Immature natural killer cell (primary cell): ENCODE measurements at places on chromosomes 2 and 18.

DNA sequence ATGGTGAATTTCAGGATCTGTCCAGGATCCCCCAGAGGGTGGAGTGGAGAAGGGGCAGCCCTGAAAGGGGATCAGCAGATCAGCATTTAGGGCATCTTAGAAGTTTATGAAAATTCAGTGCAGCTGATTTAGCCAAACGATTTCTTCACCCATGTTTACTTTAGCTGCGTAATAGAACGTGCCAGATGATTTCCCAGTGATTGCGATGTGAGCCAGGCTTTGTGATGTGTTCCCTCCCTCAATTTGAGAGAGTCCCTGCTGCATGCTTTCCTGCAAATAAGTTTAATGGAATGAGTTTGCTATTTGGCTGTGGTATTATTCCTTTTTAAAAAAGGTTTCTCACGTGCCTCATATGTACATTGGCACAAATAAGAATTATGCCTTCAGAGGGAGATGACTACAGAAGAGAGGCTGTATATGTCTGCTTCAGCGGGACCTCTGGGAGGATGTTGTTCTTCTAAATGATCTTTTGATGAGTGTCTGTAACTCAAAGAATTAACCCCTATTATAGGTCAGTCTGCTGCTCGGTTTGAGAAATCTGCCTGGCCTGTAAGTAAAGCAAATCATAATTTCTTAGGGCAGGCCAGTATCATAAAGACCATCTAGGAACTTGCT lies 111.9 kb downstream of the MRO start:
- no peak for DNase-seq

DNA sequence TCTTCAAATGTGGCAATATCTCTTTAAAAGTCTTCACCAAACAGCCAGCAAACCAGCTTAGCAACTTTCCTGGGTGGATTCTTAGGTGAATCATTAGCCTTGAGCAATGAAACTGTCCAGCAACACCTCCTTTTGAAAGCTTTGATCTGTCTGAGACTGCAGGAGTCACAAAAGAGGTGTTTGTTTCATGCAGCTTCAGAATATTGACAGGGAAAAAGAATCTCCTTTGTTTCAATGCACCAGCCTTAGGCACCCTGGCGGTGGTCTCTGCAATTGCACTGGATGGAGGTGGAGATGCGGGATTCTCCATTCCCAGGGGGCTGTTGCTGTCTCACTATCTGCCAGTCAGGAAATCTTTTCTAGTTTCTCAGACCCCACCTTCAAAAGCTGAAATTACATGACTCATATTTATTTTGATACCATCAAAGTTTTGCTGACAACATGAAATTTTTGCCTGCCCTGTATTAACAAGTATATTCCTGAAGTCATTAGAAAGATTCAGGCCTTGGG lies 76.0 kb upstream of the DSG1 start:
- no peak for DNase-seq

- DNase-seq = no peak
These were observed 16.4 kb downstream of the VIL1 start for GRCh38 chr2:218435003-218435982.

DNA sequence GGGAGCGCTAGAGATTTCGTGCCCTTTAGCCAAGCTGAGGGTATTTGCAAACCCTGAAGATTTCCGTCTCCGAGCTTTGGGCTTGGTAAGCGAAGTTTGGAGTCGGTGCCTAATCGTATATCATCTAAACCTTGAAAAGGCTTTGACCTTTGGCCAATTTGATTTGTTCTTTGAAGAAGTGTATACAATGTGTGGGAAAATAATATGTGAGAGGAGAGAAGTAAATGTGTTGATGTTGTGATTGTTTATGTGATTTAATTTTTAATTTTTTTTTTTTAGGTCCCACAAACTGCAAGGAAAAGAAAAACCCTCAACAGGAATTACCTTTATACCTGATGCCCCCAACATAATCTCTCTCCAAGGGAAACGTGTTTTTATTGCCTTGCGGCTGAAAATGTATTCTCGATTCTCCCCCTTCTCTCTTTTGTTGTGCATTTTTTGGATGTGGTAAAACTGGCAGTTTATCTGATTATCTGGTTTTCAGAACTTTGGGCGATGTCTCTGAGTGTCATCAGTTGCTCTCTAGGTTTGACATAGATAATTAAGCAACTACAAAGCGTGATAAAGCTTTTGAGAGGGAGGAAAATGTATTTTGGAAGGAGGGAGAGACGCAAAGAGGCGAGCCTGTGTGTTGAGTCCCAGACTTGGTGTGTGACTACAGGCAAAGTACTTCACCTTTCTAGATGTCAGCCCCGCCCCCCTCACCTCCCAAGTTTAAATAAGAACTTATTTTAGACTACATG lies 912 bp upstream of the FBXO11 start:
- DNase-seq = peak; percentile 45

- no peak for DNase-seq
These were observed 3.4 kb upstream of the SPATS2L start for GRCh38 chr2:200302940-200303727.

DNA sequence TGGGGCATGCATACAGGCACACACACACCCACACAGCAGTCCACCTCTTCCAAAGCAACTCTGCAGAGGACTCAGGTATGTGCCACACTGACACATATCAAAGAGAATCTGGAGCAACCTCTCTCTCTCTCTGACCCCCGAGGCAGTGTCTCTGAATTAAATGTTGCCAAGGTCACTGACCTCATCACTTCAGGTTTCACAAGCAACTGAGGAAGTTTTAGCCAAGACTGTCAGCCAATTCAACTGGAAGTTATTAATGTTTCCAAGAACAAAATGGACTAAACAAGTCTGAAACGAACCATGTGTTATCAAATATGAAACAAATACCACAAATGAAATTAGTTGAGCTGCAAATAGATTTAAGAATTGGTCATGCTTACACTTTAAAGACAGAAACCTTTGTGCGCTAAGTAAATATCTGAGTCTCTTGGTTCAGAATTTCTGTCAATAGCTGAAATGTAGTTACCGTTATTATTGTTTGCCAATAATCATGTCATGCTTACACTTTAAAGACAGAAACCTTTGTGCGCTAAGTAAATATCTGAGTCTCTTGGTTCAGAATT lies 86.1 kb downstream of the SLC25A12 start:
- DNase-seq = no peak

- DNase-seq = no peak
These were observed 25.6 kb upstream of the INHBB start for GRCh38 chr2:120320318-120320851.

GRCh38 chr18:23809415-23809814 lies 120.2 kb downstream of the LAMA3 start:
- DNase-seq = no peak

DNA sequence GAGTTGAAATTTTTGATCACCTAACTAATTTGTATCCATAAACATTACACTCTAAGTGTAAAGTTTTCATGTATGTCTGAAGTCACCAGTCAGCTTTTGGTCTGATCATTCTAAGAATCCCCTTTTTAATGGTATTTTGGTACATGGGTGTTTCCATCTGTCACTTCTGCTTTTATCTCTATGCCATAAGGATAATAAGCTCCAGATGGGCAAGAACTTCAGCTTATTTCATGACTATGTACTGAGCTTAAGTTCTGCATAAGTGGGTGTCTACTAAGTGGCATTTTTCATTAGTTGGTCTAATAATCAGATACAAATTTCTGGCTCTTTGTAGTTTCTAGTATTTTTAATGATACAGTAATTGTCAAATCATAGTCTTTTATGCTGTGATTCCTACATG lies 20.4 kb downstream of the UBXN4 start:
- DNase-seq = no peak

- no peak for DNase-seq
These were observed 323.3 kb downstream of the ZNF804A start for GRCh38 chr2:184921676-184922075.

GRCh38 chr18:8603663-8604520 lies 5.3 kb upstream of the RAB12 start:
- DNase-seq = no peak

GRCh38 chr2:25304826-25305596 lies 36.7 kb downstream of the DNMT3A start:
- DNase-seq = peak; percentile 71

GRCh38 chr2:205802065-205802464 lies 119.8 kb downstream of the NRP2 start:
- no peak for DNase-seq

GRCh38 chr18:23798249-23798648 lies 109.0 kb downstream of the LAMA3 start:
- DNase-seq = no peak
